A549 (cell line): ENCODE measurements at places on chromosomes 16 and 17.

DNA sequence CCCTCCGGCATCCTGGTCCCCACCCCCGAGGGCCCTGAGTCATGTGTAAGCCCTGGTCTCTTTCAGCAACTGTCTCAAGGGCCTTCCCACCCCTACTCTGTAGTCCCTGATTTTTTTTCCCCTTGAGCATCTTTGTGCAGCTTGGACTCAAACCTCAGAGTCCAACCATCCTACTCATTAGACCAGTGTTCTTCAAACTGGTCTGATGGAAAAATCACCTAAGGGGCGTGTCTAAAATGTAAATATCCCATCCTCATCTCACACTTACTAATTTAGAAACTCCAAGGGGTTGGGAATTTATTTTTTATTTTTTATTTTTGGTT lies 624 bp downstream of the G6PC3 start:
- DNase-seq = no peak

GRCh38 chr17:27743281-27743885 lies 56.9 kb downstream of the NOS2 start:
- DNase-seq = no peak

GRCh38 chr17:8225813-8226535 lies 15.6 kb upstream of the AURKB start:
- peak; percentile 44 for DNase-seq

- DNase-seq = no peak
These were observed 224.7 kb downstream of the BCAS3 start for GRCh38 chr17:60902399-60902798.

GRCh38 chr16:13390093-13390985 lies 488.9 kb downstream of the SHISA9 start:
- DNase-seq = no peak

DNA sequence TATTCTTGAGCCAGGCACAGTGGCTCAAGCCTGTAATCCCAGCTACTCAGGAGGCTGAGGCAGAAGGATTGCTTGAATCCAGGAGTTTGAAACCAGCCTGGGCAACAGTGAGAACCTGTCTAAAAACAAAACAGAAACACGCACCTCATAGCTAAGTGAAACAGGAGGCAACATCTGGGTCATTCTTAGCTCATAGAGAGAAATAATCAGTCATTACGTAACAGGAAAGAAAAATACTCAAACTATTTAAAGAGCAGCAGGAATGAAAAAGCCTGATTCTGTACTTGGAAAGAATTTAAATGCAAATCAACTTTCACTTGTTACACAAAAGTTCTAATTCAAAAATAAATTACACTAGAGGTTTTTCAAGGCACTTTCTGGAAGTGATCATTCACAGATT lies 17.2 kb downstream of the CHCT1 start:
- no peak for DNase-seq

- no peak for DNase-seq
These were observed 60.5 kb upstream of the MYOCD start for GRCh38 chr17:12605222-12605621.

DNA sequence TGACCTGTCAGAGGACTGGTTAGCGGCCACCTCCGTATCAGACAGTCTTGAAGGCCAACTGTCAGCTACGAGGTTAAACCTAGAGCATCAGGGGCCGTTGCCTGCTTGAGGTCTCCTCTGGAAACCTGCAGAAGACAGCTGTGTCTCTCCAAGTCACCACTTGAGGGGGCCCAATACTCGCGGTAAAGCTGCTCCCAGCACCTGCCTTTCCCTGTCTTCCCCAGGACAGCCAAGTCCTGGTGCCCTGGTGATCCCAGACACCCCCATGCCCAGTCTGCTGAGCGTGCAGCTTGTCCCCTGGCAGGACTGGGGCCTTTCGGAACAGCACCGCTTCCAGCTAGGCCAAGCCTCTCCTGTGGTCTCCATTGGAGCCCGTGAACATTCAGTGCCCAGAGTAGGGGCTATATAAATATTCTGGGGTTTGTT lies 80.1 kb downstream of the DNAH17 start:
- peak; percentile 94 for DNase-seq

DNA sequence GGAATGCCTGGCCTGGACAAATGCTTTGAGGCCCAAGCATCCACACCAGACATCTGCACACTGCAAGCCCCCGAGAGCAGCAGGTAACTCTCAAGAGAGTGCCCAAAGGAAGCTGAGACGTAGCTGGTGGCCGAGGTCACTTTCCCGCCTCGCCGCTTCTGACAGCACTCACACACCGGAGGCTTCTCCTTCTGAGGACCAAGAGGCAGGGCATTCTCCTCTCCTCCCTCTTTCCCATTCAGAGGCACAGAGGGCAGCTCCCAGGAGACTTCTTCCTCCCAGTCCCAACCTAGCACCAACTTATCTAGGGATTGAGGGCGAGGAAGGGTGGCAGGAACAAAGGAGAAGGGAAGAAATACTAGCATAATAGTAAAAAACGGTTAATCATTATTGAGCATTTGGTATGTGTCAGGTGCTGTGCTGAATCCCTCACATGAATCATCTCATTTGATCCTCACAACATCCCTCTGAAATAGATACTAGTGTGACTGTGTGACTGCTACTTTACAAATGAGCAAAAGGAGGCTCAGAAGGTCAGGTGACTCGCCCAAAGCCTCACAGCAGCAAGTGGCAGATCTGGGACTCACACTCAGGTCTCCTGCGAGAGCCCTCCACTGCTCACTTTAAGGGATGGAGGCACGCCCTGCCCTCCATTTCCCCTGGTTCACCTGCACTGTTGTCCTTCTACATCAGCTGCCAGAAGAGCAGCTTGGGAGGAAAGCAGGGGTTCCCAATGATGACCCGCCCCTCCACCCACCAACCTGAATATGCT lies 41.8 kb downstream of the MYO18A start:
- DNase-seq = no peak

- DNase-seq = no peak
These were observed 3.1 kb upstream of the SGCA start for GRCh38 chr17:50162466-50163254.

GRCh38 chr17:27660436-27660835 lies 29.4 kb downstream of the LGALS9 start:
- DNase-seq = no peak

DNA sequence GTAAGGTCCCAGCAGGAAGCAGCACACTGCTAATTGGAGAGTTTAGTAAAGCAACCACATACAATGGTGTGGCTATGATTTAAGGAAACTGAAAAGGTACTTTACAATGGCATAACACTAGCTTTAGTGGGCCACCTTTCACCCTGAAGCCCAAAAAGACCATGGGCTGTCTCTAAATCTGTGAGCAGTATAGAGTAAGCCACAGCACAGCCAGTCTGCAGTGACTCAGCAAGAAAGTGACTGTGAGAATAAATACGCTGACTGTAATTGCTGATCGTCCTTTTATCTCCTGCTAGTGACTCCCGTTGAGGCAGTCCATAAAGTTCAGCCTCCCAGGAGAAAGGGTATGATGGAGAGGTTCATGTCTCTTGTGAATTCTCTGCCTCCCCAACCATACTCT lies 679.8 kb upstream of the KIF2B start:
- DNase-seq = peak; percentile 41

DNA sequence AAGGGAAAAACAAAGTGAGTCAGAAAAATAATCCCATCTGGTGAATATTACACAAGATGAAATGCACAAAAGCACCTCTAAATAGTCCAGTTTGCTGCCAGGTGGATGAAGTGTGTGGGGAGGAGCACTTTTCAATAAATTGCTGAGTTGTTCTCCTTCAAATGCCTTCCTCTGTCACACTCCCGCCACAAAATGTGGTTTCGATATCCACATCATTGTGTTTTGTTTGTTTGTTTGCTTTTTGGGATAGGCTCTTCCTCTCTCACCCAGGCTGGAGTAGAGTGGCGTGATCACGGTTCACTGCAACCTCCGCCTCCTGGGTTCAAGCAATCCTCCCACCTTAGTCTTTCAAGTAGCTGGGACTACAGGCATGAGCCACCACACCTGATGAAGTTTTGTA lies 24.6 kb upstream of the SHISA9 start:
- DNase-seq = peak; percentile 42

- DNase-seq = peak; percentile 89
These were observed 7.2 kb downstream of the SRCIN1 start for GRCh38 chr17:38598536-38598935.

GRCh38 chr17:75650874-75651273 lies 16.1 kb downstream of the RECQL5 start:
- no peak for DNase-seq

DNA sequence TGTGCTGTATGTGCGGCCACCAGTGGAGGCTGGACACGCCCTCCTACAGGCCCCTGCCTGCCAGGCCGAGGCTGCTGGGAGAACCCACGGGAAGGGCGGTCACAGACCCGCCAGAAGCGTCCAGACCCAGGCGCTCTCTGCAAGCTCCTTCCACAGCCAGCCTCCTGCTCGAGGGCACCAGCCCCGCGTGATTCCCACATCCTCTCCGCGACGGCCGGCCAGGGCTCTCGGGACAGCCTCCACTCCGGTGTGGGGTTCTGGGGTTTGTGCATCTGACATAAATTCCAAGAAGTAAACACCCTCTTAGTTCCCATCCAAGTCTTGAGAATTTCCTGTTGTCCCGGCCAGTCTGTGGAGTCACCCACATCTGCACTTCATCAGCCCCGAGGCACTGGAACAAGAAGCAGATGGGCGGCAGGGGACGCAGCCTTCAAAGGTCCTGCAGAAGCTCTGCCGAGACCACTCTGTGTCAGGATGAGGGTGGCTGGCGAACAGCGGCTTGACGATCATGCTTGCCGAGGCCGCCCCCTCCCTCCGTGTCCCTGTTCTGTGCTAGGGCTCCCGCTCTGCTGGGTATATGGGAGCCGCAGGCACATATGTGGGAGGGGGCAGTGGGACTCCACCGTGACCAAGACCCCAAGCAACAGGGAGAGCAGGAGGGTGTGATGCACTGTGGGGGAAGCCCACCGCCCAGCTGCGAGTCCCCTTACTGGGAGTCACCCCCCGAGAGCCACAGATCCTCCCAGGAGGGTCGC lies 2.4 kb upstream of the TMEM204 start:
- DNase-seq = no peak

GRCh38 chr16:20803192-20803560 lies 3.1 kb downstream of the ERI2 start:
- DNase-seq = no peak

- peak; percentile 92 for DNase-seq
These were observed 19.5 kb downstream of the CD7 start for GRCh38 chr17:82297714-82298537.

GRCh38 chr16:69329369-69330285 lies 761 bp downstream of the PDF start:
- DNase-seq = no peak

GRCh38 chr17:50627782-50628601 lies 6.7 kb upstream of the ABCC3 start:
- peak; percentile 77 for DNase-seq

- no peak for DNase-seq
These were observed 21.9 kb upstream of the LRRC75A start for GRCh38 chr17:16513873-16514272.

DNA sequence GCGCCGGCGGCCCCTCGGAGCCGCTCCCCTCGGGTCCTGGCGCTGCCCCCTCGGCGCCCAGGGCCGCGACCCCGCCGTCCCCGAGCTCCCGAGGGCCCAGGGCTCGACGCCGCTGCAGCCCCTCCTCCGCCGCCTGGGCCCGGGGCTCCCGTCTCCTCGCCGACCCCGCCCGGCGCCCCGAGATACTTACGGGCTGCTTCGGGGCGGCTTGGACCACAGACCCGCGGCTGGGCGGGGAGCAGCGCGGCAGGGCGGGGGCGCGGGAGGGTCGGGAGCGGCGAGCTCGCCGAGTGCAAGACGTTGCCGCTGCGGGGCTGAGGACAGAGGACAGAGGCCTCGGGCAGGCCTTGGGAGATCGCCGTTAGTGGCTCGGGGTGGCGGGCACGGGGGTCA lies 290 bp downstream of the TOB1 start:
- DNase-seq = no peak

DNA sequence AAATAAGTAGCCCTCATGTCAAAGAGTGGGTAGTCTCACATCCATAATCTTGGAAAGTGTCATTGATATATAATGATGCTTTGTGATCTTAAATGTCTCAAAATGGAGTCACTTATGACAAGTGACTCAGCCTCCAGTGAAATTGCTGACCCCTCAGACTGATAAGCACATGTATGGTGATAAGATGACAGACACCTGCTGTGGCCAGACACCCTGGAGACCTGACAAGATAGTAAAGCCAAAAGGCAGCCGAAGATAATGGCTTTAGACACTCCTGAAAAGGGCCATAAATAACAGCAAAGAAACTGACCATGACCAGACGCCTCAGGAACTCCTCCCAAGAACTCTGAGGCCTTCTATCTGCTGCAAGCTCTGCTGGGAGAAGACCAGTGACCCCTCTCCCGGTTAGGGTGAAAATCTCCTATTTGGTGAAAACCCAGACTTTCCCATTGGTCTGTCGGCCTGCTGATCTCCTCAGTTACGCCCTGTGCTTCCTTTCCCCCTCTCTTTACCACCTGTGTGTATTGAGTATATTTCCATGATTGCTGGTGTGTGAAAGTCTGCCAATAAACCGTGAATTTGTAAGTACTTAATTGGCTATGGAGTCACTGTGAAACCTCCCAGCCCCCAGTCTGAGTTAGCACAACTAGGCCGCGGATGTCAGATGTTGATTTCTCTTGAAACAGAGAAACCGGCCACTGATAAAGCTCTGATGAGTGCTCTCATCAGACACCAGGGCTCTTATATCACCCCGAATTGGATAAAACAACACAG lies 226.7 kb upstream of the MYOCD start:
- DNase-seq = no peak

GRCh38 chr17:7233701-7234082 lies 625 bp downstream of the DVL2 start:
- no peak for DNase-seq

GRCh38 chr16:51181503-51181811 lies 30.4 kb upstream of the SALL1 start:
- DNase-seq = no peak

GRCh38 chr17:19369846-19370492 lies 7.4 kb upstream of the B9D1 start:
- DNase-seq = no peak

GRCh38 chr16:24841291-24841690 lies 4.5 kb upstream of the SLC5A11 start:
- peak; percentile 77 for DNase-seq

DNA sequence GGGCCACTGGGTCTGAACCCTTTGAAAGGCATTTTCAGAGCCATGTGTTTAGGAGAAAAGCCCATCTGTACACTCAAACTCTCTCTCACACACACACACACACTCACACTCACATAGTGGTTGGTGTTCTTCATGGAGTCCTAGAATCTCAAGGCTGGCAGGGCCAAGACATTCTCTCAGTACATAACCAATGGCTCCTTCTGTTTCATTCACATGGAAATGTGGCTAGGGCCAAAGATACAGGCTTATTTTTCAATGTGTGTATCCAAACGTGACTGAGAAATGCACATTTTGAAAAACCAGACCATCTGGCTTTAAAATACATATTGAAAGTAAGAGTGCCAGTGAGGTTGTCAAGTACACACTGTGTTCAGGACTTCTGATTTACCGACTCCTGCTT lies 59.0 kb upstream of the SALL1 start:
- no peak for DNase-seq
